Stimulated activated CD8-positive, alpha-beta memory T cell treated with anti-CD3 and anti-CD28 coated beads, Interleukin-2, amount 100 ng/mL, for 1 hour (primary cell): ENCODE measurements at places on chromosomes 7 and 10.

- no peak for DNase-seq
Measured at GRCh38 chr7:1254281-1255079, 21.8 kb downstream of the UNCX start.

- no peak for DNase-seq
Measured at GRCh38 chr10:123614888-123615287, 51.3 kb upstream of the GPR26 start.

GRCh38 chr10:77441353-77442166 is 196.0 kb downstream of the KCNMA1 start:
- no peak for DNase-seq

GRCh38 chr7:5225616-5226290 is 35.7 kb downstream of the WIPI2 start:
- DNase-seq = no peak

GRCh38 chr7:75971961-75972763 is 22.2 kb downstream of the TMEM120A start:
- DNase-seq = no peak

DNA sequence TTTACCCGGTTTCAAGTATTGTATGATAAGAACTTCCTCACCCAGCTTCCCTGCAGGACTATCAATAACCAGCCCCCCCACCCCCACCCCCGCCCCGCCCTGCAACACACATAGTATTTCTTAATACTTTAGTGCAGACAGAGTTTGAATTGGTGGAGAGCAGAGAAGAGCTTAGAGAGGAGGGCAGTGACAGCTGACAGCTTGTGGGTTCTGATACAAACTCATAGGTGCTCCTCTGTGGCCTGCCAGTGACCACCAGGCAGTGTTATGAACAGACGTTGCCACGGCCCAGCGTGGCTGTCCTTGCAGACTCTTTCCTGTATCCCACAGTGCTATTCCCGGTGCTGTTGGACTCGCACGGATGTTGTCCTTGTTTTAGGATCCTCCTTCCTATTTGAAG is 186.9 kb upstream of the ADO start:
- no peak for DNase-seq

DNA sequence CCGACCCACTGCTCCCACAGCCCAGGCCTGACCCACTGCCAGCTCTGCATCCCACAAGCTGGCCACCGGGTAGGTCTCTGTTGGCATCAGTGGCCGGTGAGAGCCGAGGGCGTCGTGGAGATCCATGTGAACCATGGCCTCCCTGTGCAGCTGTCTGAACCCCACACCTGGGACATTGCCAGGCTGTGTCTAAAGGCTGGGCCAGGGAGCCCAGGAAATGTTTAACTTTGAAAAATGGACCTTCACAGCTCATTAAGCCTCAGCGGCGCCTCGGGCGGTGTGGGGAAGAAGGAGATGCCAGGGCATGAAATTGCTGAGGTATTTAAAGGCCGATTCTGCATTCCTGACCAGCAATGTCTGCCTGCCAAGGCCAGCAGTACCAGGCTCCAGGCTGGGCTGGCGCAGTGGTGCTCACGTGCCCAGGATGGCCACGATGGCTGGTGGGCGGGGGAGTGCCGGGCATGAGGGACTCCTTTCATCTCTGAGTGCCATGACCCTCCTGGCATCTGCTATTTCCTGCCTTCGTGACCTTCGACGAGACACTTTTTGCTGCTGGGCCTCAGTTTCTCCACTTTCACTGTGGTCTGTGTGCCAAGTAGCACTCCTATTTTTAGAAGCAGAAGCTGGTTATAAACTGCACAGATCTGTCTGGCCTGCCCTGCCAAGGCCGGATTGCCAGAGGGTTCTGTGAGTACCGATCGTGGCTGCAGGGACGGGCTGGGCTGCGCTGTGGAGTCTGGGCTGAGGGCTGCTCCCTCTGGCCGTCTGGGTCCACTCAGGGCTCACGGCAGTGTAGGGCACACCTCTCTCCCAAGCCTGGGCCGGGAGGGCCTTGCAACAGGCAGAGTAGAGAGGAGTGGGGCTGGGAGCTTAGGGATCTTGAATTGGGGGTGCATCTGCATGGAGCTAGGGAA is 21.8 kb downstream of the ELFN1 start:
- no peak for DNase-seq

DNA sequence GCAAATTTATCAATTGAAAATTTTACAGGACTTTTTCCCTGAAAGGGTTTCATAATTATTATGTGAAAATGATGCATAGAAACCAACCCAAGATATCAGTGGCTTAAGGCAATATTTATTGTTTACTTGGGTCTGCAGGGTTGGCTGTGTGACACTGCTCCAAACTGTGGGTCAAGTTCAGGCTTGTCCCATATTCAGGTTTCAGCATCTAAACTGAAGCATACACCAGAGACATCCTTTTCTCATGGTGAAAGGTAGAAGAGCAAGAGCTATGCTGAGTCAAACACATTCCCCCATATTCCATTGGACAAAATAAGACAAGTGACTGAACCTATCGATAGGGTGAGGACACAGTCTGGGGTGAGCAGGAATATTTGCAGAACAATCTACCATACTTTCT is 110.9 kb downstream of the MAPK8 start:
- DNase-seq = no peak

DNA sequence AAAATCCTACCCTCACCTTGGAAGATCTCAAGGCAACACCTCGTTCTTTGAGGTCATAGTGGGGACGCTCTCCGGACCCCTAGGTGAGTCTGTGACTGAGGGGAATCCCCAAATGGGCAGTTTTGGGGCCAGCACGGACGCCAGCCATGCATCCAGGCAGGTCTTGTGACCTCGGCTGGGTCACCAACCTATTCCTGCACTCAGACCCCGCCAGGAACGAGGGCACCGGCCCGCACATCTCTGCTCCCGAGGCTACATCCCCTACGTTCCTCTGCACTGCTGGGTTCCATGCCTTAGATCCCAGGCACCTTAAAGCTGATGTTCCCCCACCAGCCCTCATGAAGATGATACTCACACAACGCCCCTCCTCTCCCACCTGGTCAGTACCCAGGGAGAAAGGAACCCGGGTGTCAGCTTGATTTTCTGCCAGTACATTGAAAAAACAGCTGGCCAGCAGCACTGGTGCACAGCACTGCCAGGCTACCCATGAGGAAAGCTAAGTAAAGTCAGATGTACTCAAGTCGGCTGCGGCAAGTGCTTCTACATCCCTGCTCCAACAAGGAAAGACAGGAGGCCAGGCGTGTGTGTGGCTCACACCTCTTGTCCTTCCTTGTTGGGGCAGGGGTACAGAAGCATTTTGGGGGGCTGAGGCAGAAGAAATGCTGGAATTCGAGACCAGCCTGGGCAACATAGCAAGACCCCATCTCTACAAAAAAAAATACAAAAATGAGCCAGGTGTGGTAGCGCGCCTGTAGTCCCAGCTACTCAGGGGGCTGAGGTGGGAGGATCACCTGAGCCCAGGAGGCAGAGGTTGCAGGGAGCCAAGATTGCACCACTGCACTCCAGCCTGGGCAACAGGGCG is 48.1 kb downstream of the DIP2C start:
- no peak for DNase-seq

- DNase-seq = no peak
Measured at GRCh38 chr7:43535810-43536585, 46.9 kb upstream of the STK17A start.

GRCh38 chr7:96017877-96018276 is 245.5 kb downstream of the DYNC1I1 start:
- DNase-seq = no peak

DNA sequence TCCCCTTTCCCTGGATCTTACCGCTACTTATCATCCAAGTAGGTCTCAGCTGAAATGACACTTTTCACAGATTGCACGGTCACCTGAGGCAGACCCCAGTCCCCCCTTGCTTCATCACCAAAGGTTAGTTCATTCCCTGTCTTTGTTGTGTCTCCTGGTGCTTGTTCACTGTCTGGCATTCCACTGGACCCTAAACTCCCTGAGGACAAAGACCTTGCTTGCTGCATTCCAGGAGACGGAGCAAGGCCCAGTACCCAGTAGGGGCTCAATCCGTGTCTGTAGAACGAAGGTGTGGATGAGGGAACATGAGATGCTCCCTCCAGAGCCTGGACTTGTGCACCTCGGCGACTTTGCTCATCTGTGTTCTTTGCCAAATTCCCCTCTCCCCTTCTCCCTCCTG is 160.0 kb downstream of the RAB11FIP2 start:
- no peak for DNase-seq
